ENCODE measurements at places on chromosomes 11 and 22. TPM values are rescaled to one million over a fixed set of nuclear protein-coding genes. Genes with fewer than 3 reads are reported as not detected.

Gene SLC17A6
- not detected for total RNA-seq

DNA sequence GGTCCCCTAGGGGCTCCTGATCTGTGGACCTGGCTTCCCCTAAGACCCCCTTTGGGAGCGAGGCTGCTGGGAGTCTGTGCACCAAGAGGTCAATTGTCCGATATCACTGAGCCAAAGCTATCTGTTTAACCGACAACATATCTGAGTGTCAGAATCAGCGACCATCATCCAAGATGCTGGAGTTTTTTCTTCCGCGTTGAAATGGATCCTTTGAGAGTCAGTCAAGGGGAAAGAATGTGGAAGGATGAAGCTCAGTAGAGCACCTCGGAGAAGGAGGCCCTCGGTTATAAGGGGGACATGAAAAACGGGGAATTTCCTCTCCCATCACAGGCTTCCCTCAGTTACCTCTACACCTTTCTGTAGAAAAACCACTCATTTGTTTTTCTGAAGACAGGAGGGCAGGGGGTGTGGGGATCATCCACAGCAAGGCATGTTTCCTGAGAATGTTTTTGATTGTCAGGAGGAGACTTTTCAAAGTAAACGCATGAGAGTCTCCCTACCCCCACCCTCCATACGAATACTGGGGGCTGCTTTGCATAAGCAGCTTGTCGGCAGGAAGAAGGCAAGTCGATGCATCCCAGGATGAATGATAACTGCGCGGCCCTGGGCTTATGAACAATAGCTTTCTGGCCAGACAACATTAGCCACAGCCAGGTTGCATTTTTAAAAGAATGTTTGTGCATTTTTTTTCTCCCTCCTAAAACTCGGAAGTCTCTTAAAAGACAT is 37.7 kb upstream of the CCND1 start:
- no peak for DNase-seq

- no peak for DNase-seq
Observed at GRCh38 chr11:19840961-19841360, 128.3 kb downstream of the NAV2 start.

Gene OR2AG2
- 0.06 TPM for total RNA-seq

Gene APOA5
- not detected for total RNA-seq

DNA sequence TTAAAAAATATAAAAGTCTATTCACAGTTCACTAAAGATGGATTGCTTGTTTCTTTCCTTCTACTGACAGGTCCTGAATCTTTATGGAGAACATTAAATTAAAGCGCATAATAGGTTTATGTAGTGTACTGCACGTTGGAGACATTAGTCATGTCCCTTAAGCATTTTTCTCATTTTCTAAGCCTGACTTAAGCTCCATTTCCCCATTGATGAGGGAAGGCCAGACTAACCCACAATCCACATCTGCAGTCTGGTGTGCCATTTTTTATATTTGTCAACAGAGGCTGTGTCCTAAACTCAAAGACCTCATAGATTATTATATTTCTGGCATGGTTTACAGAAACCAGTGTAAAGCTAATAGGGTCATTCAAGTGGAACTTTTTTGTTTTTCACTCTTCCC is 39.9 kb downstream of the CADM1 start:
- DNase-seq = no peak

- no peak for DNase-seq
Observed at GRCh38 chr22:35326854-35327562, 27.3 kb downstream of the TOM1 start.

Data from CD4-positive, alpha-beta T cell (primary cell).